ENCODE measurements at places on chromosomes 11 and 22. TPM values are rescaled to one million over a fixed set of nuclear protein-coding genes. Genes with fewer than 3 reads are reported as not detected.
A peak's percentile ranks its signal among the peaks of the same experiment; 100 is the strongest.

- DNase-seq: no peak
Measured at GRCh38 chr11:125787827-125788226, at the start of gene PATE3. PATE3 (plus strand) TSS chr11:125788127; CDS start chr11:125788152, 25 bp downstream.

GRCh38 chr11:1916132-1916985 lies 3.1 kb upstream of the TNNT3 start:
- DNase-seq: no peak

- no peak for DNase-seq
Measured at GRCh38 chr11:34397811-34398210, 40.0 kb upstream of the ABTB2 start.

GRCh38 chr22:48714231-48714630 lies 1113.4 kb downstream of the BRD1 start:
- no peak for DNase-seq

GRCh38 chr22:50072167-50072555 lies 13.1 kb downstream of the MLC1 start:
- no peak for DNase-seq

DNA sequence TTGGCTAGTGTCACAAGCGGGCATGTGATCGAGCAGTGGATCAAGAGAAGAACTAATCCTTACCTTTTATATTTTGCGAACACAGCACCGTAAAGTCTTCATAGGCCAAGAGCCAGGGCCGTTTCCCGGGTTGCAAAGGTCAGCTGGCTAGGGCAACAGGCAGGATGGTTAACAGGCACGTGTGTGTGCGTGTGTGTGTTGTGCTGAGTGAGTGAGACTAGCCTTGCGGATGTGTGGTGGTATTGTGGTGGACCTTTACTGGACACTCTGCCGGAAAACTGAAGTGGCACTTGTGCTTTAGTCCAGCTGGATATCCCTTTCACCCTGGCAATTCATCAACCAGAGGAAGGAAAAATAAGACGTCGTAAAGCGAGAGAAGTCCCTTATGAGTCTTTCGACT lies 176.7 kb downstream of the BCR start:
- DNase-seq: no peak

DNA sequence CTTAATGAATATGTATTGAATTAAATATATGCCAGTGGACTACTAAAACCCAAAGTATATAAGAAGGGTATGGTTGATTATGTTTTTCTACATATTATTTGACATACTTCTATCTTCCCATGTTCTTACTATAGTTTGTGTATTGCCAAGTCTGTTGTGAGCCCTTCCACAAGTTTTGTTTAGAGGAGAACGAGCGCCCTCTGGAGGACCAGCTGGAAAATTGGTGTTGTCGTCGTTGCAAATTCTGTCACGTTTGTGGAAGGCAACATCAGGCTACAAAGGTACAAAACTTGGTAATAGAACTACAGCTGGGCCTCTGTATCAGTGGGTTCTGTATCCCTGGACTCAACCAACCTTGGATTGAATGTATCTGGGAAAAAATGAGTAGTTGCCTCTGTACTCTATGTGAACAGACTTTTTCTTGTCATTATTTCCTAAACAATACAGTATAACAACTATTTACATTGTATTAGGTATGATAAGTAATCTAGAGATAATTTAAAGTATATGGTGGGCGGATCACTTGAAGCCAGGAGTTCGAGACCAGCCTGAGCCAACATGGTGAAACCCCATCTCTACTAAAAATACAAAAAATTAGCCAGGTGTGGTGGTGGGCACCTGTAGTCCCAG lies 38.7 kb upstream of the TTC36 start:
- DNase-seq: peak; percentile 39

DNA sequence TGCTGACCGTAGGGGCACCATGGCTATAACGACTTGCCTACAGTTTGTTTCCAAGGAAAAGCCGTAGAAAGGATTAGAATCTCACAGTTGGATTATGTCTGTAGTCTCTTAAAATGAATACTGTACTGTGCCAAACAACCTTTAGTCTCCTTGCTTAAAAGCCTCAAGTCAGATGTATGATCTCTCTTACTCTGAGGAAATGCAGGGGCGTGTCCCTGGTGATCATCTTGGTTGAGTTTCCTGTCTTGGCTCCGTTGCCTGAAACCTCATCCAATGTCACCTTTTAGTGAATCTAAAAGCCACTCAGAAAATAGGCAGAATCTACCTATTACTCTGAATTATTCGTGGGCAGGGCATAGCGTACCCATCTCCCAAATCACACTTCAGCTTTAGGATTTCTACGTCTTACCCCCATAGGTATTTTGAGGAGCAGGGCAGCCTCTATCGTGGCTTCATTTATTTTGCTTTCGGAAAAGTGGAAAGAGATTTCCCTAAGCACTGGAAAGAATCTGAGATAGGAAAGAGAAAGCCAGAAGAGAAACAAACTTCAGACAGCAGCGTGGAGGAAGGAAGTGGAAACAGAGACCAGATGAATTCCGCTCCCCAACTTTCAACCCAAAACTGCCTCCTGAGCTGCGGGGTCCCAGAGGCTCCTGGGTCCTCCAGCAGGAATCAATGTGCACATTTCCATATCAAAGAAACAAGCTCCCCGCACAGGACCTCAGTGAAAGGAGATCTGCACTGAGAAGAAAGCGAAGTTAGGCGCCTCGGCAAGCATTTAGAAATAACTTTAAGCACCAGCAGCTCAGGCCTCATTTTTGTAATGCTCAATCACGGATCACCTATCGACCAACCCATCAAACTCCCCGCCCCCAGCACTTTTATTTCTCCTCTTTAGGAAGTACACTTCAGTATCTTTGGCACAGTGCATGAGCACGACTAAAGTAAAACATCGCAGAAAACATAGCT lies 245.8 kb downstream of the ETS1 start:
- DNase-seq: no peak

DNA sequence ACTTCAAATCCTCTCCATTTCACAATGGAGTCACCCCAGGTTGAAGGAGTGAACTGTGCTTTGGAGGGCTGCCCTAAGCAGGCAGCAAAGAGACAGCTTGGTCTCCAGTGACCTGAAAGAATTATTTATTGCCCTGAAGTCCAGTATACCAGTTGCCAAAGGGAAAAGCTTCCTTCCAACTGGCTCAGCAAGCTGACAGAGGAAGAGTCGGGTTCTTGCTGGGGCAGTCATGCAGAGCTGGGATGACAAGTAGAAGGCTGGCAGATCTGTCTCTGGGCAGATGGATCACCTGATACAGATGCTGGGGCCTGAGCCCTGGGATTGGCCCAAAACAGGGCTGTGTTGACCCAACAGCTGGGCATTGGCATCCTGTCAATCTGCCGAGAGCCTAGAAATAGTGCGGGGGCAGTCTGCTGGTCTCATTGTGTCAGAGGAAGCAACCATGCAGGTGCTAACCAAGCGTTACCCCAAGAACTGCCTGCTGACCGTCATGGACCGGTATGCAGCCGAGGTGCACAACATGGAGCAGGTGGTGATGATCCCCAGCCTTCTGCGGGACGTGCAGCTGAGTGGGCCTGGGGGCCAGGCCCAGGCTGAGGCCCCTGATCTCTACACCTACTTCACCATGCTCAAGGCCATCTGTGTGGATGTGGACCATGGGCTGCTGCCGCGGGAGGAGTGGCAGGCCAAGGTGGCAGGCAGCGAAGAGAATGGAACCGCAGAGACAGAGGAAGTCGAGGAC lies at the start of gene THRSP:
TSS of gene THRSP (plus strand) at position 422 of the 742 bp plus-strand sequence. CDS start at position 443, 21 bp downstream.
- no peak for DNase-seq

GRCh38 chr11:66013762-66014100 lies 1.9 kb downstream of the CST6 start:
- DNase-seq: no peak

DNA sequence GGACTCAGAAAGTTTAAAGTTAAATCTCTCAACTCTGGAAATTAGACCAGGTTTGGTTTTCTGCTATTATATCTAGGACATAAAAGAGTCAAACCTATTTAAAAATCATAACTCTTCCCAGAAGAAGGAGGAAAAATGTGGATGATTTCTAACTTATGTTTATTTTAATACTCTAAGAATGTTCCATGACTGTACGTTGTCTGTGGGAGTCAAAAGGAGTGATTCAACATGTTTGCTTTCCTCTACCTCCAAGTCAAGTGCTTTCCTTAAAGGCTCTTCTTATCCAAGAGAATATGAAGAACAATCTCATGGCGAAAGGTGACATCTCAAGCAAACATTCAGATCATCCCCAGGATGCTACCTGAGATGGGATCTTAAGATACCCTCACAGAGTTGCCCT lies 21.6 kb downstream of the OR51E1 start:
- no peak for DNase-seq

GRCh38 chr11:67345920-67346819 lies 7.2 kb downstream of the POLD4 start:
- no peak for DNase-seq

- DNase-seq: no peak
Measured at GRCh38 chr11:45390407-45390806, 104.3 kb upstream of the SYT13 start.

DNA sequence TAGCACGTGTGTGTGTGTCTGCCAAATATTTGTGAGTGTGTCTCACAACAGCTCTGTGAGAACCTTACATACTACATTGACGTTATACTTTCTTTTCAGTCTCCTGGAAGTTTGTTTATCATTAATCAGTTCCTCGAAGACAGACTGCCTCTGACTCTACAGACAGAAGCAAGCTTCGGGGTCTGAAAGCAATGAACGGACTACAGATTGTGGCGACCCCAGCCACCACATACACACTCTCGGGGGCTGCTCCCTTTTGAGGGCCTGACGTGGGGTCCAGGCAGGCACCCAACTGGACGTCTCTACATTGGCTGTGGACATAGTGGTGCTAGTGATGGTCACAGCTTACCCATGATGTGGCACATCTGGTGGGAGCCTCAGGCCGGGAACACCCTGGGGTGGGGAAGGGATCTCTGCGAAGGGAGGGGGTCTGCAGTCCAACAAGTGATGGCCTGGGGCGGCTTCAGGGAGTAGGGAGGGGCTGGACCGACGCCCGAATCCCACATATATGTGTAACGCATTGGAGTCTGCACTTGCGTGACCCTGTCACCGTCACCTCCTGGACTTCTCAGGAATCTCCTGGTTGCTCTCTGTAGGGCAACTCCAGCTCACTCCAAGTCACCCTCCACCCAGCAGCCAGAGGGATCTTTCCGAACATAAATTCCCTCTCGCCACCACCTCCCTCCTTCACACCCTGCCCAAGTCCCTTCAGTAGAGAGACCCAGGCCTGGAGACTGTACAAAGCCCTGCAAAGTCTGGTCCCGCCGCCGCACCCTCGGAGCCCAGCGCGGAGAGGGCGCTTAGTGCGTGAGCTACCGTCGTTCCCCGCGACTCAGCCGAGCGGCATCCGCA lies 30.4 kb upstream of the TRIM29 start:
- no peak for DNase-seq

DNA sequence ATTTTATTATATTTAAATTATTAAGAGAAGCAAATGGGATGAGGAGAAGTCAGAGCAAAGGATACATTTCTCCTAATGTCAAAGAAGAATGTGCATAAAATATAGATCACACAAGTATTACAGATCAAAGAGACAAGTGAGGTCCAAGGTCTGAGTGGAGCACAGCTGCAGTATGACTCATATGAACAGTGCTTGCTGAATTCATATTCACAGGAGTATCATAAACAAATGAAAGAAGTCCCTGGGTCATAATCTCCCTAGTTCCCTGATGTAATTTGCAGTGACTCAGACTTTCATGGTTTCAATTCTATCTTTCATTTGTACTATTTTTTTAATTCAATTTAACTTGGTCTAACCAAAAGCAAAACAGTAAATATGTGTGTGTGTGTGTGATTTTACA lies 499.0 kb upstream of the CCDC179 start:
- no peak for DNase-seq

The ANGPTL5 gene
- total RNA-seq: 3.2 TPM

The VSTM5 gene
- total RNA-seq: 0.13 TPM

The MMP11 gene
- 1.9 TPM for total RNA-seq

The NDUFS8 gene
- 206 TPM for total RNA-seq
